HCT116 (cell line): ENCODE measurements at places on chromosomes 16 and 17. TPM values are rescaled to one million over a fixed set of nuclear protein-coding genes. Genes with fewer than 3 reads are reported as not detected.

Gene TBC1D3H
- not detected for total RNA-seq

DNA sequence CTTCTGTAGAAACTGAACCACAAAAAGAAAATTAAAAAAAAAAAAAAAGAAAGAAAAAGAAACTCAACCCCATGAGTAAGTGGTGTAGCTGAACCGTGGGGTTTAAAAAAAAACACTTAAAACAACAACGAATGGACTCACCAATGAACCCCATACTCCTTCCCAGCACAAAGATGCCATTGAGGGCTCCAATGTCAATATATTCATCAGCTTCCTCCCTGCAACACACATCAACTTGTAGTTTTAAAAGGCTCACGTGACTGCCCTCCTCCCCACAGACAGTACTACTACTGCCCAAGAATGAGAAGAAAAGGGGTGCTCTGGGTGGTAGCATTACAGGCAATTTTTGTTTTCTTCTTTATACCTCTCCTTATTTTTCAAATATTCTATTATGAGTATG lies 3.3 kb upstream of the KLHL11 start:
- no peak for DNase-seq

DNA sequence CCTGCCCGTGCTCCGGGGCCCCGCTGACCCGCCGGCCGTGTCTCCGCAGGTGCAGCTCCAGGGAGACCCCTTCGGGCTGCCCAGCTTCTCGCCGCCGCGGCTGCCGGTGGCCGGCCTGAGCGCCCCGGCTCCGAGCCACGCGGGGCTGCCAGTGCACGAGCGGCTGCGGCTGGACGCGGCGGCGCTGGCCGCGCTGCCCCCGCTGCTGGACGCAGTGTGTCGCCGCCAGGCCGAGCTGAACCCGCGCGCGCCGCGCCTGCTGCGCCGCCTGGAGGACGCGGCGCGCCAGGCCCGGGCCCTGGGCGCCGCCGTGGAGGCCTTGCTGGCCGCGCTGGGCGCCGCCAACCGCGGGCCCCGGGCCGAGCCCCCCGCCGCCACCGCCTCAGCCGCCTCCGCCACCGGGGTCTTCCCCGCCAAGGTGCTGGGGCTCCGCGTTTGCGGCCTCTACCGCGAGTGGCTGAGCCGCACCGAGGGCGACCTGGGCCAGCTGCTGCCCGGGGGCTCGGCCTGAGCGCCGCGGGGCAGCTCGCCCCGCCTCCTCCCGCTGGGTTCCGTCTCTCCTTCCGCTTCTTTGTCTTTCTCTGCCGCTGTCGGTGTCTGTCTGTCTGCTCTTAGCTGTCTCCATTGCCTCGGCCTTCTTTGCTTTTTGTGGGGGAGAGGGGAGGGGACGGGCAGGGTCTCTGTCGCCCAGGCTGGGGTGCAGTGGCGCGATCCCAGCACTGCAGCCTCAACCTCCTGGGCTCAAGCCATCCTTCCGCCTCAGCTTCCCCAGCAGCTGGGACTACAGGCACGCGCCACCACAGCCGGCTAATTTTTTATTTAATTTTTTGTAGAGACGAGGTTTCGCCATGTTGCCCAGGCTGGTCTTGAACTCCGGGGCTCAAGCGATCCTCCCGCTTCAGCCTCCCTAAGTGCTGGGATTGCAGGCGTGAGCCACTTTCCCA lies 5.9 kb downstream of the CTF1 start:
- DNase-seq, result no peak

GRCh38 chr17:79401704-79402674 lies 208.9 kb downstream of the RBFOX3 start:
- no peak for DNase-seq

GRCh38 chr17:4947411-4948165 lies 742 bp downstream of the PFN1 start:
- DNase-seq, result no peak

DNA sequence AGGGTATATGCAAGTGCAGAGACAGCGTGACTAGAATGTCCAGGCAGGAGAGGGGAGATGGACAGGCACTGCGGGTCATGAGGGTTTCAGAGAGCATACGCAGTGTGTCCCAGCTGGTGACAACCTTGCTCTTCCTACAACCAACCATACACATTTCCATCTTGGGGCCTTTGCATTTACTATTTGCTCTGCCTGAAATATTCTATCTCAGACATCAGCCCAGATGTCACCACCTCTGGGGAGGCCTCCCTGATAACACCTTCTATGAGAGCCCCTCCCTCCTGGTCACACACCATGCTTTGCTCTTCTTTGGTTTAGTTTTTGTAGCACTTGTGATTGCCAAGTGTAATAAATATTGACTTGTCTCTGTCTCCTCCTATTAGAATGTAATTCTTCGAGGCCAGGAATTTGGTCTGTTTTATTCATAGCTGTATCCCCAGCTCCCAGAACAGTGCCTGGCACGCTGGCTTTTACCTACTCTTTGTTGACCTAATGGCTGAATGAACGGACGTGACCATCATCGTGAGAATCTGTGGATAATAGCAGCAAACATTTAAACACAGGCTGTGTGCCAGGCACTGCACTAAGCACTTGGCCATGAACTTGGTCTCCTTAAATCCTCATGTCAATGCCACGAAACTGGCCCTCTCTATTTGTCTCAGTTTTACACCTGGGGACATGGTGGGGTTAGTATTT lies 51.9 kb downstream of the PLCG2 start:
- no peak for DNase-seq
